ENCODE measurements at places on chromosomes 11 and 22.

DNA sequence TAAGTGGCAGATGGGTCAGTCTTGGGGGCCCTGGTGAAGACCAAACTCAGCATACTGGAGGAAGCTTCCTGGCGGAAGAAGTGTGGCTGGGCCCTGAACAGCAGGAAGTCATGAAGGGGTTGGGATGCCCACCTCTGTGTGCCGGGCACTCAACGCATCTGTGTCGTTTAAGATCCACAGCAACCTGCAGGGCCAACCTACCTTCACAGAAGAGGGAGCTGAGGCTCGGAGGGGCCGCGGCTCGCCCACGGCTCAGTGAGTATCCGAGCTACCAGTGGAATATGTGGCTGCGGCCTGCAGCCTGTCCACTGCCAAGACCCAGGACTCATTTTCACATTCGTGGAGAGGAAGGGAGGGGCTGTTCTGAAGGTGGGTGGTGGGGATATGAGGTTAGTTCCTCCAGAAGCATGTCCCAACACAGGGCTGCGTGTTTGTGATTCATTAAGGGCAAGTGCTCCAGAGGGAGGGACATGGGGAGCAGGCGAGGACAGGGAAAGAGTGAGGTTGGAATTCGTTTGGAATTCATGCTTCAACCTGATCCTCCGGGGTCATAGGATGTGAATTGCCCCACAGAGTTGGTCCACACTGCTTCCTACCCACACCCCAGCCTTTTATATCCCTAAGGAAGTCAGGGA, 99.6 kb downstream of the MPPED1 start:
- no peak for DNase-seq

DNA sequence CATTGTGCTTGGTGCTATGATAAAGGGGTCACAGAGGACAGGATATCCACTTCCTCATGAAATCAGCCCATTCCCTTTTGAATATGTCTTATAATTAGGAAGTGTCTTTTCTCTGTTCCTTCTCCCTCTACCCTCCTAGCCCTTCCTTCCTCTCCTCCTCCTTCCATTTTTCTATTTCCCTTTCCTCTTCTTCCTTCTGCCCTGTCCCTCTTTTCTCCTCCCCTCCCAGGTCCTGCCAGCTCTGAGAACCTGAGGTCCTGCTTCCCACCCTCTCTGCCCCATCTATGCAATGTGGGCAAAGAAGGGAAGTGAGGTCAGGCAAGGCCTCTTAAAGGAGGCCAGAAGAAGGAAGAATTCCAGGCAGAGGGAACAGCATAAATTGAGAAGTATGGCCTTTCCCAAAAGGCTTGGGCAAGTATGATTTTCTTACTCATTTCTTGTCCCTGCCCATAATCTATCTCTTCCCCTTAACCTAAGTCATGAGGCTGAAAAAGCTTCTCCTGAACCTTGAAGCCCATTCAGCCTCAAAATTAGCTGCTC, 7.7 kb upstream of the UBASH3B start:
- no peak for DNase-seq

DNA sequence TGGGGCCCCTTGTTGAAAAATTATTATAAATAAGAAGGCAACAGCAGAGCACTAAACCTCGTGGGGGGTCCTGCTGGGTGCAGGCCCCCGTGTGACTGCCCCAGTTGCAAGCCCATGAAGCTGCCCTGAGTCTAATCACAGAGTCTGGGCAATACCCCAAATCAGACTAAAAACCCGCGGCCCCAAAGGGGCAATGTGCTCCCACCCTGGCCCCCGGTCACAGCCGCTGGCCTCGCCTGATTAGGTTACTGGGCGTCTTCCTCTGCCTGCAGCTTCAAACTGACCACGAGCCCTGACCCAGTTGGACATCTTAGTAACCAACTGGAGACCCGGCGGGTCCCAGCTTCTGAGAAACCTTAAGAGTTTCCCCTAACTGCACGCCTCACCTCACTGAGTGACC, 1.6 kb downstream of the CXCR5 start:
- DNase-seq: no peak

DNA sequence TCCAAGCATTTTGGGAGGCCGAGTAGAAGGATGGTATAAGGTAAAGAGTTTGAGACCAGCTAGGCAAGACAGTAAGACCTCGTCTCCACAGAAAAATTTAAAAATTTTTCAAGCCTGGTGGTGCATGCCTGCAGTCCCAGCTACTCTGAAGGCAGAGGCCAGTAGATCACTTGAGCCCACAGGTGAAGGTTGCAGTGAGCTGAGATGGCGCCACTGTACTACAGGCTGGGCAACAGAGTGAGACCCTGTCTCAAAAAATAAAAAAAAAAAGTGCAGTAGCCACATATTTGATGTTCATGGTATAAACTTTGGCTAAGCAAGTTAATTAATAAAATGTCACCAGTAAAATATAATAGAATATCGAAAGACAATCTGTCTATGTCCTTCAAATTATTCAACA, 27.0 kb downstream of the LGR4 start:
- DNase-seq: no peak

DNA sequence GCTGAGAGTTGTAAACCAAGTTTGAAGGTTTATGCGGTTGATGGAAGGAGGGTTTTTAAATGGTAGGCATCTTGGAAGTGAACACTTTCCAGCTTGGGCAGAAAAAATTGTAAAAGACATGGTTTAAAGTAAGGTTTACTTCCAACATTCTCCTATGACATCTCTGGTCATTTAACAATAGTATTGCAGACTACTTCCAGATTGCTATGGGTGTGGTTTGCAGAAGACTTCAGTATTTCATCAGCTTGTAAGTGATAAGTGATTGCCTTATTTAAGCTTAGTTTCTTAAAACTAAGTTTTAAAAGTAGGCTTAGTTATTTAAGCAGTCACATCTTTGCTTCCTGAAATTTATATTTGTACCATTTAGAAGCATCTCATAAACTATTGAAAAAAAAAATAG, 7.2 kb upstream of the STT3A start:
- DNase-seq: no peak

GRCh38 chr22:26559961-26560575, 29.9 kb downstream of the TPST2 start:
- DNase-seq: no peak

- DNase-seq: no peak
Measured at GRCh38 chr11:66951135-66951534, 7.0 kb downstream of the PC start.

- DNase-seq: no peak
Measured at GRCh38 chr22:49996119-49996517, 16.4 kb downstream of the IL17REL start.

DNA sequence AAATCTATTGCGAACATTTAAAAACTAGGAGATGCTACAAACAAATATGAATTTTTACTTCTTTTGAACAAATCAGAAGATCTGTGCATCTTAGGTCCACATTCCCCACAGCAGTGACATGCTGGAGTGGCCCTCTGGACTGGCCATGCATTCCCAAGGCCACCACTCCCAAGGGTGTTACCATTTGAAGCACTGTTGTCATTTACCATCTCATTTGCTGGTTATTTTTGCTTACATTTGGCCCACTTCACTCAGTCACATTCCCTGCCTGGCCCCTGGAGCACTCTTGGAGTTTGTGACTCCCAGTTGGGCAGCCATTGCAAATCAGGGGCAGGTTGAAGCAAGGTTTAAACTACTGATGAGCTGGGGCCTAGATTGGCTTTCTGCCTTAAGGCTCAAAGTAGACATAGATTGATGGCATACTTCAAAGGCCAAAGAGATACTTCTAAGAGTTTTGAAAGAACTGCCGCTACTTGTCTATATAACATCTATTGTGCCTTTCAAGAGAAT, 8.5 kb upstream of the ZNRF3 start:
- no peak for DNase-seq
